ENCODE measurements at places on chromosomes 5 and 9.

- no peak for DNase-seq
These were observed 17.7 kb downstream of the S1PR3 start for GRCh38 chr9:89008744-89009545.

GRCh38 chr5:153818626-153819025 lies 220.1 kb downstream of the FAM114A2 start:
- no peak for DNase-seq

DNA sequence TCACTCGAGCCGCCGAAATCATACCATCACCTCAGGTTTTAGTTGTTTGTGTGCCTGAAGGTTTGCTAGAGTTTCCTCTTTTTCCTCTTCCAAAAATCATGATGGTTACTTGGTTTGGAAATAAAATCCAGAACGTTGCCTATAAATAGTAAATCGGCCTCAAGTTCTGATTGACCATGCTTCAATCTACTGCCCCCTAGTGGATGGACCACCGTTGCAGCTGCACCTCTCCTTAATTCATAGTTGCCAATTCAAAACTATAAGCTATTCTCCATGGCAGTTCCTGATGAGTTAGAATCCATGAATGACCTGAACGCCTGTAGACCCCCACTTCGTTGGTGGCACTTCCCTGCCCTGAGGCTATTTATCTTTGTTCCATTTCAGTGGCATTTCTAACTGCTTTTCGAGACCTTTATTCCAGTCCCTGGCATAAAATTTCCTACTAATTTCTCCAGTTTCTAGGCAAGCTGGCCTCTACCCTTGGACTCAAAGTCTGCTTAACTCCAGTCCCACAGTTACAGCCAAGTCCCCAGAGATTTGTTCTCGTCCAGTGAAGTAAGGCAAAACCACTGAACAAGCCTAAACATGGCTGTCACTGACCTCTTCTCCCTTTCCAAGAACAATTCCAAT lies 422.6 kb downstream of the EFNA5 start:
- peak; percentile 14 for DNase-seq

DNA sequence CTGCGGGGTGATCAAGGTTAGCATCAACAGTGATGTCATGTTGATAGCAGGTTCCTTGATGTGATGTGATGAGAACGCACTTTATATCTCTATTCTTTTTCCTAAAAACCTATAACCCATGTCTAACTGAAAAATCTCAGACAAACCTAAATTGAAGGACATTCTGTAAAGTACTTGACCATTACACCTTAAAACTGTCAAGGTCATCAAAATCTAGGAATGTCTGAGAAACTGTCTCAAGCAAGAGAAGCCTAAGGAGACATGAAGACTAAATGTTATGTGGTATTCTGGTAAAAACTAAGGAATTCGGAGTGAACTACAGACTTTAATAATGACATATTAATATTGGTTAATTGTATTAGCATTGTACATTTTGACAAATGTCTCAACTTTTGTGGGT lies 170.0 kb downstream of the AOPEP start:
- no peak for DNase-seq

- no peak for DNase-seq
These were observed 69.0 kb downstream of the SCAMP1 start for GRCh38 chr5:78429332-78429980.

GRCh38 chr5:50653946-50654345 lies 12.5 kb upstream of the PARP8 start:
- DNase-seq = no peak

- no peak for DNase-seq
These were observed 28.7 kb upstream of the MAST4 start for GRCh38 chr5:66567474-66567873.

DNA sequence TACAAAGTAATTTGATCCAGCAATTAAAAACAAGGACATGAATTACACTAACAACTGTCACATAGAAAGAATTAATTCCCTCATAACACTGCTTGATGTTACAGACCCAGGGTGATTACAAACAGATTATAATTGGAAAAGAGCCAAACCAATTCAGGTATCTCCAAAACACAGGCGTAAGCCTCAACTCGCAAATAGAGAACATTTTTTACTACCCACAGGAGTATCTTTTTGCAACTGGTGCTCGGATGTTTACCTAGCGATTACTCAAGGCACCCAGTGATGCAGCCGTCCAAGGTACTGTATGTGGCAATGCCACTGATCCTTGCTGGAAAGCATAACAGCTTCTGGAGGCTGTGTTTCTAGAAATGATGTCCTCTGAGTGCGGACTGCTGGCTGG lies 386.1 kb upstream of the KIF2A start:
- no peak for DNase-seq

DNA sequence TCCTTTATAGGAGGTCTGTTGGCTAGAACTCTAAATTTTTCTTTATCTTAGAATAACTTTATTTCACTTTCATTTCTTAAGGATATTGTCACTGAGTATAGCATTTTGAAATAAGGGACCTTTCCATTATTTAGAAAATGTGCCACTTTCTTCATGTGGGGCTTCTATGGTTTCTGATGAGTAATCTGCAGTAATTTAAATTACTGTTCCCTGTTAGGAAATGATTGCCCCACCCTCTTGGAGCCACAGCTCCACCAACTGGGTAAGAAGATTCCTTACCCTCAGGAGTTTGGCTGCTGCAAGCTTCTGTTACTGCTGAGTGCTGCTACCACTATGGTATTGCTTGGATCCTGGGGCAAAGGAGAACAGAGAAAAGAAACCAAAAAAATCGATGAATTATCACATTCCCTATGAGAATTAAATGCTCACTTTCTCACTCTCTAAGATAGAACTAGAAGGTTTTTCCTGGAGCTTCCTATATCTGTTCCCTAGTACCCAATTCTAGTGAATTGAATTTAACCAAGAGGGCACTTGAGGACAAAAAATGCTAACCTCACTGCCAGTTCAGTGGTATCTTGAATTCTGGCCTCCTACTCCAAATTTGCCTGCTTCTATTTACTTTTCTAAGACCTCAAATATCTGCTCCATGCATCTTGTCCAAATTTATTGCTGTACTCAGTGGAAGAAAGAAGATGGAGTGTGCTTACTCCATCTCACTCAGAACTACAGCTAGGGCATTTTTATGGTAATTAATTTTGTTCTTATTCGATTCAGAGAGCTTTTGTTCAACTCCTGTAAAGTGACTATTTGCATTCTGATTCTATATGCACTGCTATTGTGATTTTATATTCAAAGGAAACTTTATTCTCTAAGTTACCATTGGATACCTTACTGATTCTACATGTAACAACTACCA lies 2111.3 kb downstream of the MAT2B start:
- DNase-seq = no peak

DNA sequence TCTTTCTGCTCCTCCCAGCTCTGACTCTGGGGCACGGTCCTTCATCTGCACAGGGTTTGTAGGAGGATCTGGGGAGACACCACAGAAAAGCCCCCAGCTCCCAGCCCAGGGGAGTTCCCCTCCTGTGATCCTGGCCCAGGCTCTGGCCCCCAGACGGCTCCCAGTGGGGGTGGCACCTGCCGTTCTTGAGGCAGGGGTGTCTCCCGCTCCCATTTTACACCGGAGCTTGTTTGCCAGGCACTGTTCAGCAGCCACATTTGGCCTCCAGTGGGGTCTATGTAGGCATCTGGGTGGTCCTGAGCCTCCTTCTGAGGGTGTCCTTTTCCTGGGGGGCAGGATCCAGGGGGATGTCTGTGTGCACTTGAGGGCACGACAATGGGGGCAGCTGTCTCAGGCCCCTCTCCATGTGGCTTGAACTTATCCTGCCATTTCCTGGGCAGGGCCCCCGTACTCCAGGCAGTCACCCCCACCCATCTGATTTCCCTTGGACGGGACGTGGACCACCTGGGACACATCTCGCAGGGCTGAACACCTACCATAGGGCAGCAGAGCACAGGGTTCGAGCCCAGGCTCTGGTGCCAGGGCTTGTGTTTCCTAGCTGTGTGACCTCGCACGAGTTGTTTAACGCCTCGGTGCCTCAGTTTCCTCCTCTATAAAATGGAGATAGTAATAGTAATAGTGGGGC lies 275.0 kb upstream of the MVB12B start:
- no peak for DNase-seq

DNA sequence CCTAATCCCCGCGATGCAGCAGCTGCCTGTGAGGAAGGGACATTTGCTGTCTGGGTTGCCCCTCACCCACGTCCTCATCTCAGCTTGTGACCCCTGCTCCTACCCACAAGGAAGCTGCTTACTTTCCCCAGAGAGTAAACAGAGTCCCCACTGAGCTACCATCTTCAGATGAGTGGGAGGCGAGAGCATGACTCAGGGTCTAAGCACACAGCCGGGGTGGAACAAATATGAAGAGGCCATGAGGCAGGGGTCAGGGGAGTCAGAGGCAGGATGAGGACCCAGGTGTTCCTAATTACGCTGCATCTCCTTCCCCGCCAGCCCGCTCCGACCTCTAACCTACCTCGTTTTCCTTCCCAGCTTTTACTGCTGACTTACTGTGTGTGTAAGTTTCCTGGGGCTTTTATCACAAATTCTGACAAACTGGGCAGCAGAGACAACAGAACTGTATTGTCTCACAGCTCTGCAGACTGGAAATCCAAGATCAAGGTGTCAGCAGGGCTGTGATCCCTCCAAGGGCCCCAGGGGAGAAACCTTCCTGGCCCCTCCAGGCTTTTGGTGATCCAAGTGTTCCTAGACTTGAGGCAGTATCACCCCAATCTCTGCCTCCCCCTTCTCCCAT lies 94.0 kb upstream of the DNAH5 start:
- DNase-seq = peak; percentile 94

GRCh38 chr9:131282688-131283422 lies 6.5 kb upstream of the FAM78A start:
- DNase-seq = no peak

DNA sequence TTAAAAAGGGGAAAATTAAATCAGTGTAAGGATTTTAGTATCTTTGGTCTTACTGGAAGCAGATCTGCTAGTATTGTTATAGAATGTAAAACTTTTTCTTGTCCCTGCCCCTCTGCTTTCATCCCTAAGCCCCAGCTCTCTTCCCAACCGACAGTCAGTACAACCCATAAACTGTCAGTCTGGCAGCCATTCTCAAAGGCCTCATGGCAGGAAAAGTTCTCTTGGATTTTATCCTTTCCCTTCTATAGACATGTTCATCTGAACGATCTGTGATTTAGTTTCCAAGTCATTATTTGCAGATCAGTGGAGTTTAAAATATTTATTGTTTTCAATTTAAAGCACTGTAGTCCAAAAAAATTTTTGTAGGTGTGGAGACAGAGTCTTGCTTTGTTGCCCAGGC lies 39.2 kb downstream of the ARRDC3 start:
- DNase-seq = no peak

- no peak for DNase-seq
These were observed 11.4 kb upstream of the MACIR start for GRCh38 chr5:103247118-103247517.

- no peak for DNase-seq
These were observed 286.9 kb downstream of the PARP8 start for GRCh38 chr5:50953290-50953689.

DNA sequence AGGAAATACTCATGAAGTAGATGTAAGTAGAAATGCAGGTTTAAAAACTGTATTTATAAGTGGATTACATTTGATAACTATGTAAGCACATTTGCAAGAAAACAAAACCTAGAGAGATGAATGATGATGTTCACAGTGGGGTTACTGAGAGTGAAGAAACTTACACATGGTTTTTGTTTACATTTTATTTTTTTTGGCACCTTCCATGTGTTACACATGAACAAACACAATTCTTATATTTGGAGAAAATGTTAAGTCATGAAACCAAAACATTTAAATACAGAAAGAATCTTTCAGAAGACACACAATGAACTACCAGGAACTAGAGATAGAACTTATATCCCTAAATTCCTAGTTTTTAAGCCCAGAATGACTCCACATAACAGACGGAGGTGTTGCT lies 51.5 kb upstream of the SPATA31E1 start:
- DNase-seq = no peak

DNA sequence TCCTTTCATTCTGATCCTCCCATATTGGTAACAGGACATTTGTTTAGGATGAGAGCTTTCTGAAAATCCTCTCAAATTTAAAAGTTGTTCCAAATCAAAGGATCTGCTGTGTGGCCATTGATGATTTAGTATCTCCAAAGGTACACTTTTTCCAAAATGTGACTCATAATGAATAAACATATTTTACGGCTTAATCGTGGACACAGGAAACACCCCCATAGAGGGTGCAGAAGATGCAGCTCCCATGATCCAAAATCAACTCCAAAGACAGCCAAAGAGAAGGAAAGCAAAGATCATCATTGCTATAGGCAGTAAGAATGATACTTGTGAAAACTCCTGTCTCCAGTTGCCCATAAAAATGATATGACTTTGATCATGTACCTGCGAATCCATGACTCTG lies 239.7 kb downstream of the PIK3R1 start:
- DNase-seq = no peak

DNA sequence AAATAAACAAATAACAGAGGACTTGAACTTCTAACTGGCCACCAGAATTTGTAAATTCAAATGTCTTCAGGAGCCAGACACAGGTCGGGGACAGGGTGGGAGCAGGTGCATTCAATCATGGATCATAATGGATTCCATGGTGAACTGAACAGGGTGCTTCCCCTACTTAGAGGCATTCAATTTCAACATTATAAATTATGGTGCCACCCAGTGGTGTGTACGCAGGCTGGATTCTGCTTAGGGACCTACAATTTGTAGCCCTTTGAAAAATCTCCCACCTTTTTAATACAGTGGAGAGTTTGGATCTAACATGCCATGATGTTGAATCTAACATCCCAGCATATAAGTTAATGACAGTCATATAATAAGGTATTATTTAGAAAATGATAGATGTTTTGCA lies 22.3 kb downstream of the KLF9 start:
- no peak for DNase-seq

- peak; percentile 68 for DNase-seq
These were observed 9.3 kb upstream of the CAST start for GRCh38 chr5:96652769-96653454.
